Adipocyte (in vitro differentiated cells): ENCODE measurements at places on chromosomes 11 and 22.

DNA sequence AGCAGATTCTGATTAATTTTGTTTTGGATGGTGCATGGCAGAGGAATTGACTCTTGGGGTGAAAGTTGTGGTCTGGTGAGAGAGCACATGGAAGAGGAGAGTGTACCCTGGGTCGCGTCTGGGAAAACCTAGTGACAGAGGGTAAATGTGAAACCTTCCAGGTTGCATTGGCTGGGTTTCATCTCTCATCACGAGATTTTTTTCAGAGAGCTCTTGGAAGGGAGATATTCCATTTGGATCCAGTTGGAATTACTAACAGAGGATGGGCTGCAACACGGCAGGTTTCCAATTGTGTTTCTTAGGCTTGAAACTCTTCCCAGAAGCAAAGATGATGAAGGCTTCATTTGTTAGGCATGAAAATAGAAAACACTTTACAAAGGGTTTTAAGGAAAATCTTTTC is 109.7 kb upstream of the MTMR2 start:
- no peak for DNase-seq

DNA sequence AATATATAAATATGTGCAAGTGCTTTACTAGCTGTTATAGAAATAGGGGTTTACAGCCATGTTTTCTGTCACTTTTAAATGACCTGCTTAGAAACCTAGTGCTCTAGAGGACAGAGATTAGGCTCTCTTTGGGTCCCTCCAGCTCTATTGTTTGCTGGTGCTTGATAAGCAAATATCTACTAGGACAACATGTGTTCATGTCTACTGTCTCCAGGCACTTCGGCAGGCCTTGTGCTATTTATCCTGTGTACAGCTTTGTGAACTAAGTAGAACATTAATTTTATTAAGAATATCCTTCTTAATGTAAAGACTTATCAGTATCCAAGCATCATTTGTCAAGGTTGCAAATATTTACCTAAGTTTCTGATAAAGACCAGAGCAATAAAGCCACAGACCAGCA is 11.9 kb upstream of the RASSF10 start:
- no peak for DNase-seq

DNA sequence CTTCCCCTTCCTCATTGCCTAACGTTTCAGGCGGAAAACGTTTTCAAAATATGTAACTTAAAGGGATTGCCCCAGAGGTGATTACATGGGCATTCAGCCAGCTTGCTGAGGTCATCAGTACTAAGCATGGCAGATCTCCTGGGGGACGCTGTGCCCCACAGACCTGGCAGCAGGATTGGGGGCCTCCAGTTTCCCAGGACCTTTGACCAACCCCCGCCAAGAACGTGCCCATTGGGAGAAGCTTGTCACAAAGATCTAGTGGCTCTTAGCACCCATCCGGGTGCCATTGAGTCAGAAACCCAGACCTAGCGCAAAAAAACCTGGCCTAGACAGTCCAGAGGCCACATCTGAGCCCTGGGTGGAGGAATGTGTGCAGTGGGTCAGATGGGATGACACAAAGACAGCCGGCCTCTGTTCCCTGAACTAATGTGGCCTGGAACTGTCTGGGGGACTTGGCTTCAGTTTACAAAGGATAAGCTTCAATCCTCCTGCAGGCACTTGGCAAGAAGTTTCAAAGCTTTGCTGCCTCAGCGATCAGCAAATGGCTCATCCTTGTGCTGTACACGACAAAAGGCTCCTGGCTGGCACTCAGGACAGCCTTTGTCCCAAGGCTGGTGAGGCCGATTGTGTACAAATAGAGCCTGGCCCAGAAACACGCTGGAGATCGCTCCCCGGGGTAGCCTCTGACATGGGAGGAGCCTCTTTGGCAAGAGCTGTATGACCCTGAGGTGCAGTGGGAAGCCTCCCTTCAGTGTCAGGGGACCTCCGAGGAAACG is 9.5 kb downstream of the C1QTNF6 start:
- peak; percentile 30 for DNase-seq

DNA sequence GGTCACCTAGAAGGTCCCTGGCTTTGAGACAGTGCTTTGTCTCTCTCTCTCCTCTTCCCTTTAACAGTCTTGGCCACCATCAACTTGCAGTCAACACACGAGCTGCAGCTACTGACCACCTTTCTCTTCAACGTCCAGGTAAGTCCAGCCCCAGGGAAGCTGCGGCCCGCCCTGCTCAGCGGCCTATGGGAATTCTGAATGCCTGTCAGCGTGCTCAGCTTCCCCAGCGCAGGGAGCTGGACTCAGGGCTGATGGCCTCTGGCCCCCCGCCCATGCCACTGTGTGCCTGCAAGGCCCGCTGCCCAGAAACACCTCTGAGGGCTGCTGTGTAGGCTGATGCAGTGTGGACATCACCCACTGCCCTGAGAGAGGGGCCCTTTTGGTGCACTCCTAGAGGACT is 32.5 kb downstream of the GLB1L2 start:
- no peak for DNase-seq

- DNase-seq, result no peak
These were observed 55.1 kb downstream of the C11orf58 start for GRCh38 chr11:16793511-16793910.

DNA sequence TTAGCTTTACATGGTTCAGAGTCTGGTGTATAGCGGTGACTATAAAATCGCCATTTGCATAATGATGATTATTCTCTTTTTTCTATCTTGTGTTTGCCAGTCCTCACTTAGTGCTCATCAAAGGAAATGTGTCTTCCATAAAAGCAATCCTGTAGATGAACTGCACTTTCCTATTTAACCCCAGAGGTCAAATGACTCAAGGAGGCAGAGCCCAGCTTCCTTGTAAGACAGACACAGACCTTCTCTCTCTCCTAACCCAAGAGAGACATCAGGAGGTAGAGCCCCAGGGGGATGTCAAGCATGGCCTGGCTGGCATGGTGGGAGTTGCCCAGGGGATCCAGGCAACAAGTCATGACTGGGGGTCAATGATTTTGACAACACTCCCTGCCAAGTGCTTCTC is 46.9 kb upstream of the CRTAM start:
- DNase-seq, result no peak

DNA sequence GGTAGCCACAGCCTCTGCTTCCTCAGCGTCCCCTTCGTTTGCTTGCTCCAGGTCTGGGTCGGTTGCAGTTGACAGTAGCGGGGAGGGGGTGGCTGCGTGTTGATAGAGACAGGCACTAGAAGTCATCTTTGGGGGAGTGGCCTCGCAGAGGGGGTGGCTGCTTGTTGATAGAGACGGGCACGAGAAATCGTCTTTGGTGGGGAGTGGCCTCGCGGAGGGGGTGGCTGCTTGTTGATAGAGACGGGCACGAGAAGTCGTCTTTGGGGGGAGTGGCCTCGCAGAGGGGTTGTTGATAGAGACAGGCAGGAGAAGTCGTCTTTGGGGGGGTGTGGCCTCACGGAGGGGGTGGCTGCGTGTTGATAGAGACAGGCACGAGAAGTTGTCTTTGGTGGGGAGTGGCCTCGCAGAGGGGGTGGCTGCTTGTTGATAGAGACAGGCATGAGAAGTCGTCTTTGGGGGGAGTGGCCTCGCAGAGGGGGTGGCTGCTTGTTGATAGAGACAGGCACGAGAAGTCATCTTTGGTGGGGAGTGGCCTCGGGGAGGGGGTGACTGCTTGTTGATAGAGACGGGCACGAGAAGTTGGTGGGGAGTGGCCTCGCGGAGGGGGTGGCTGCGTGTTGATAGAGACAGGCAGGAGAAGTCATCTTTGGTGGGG is 328.3 kb downstream of the TBC1D22A start:
- peak; percentile 47 for DNase-seq

DNA sequence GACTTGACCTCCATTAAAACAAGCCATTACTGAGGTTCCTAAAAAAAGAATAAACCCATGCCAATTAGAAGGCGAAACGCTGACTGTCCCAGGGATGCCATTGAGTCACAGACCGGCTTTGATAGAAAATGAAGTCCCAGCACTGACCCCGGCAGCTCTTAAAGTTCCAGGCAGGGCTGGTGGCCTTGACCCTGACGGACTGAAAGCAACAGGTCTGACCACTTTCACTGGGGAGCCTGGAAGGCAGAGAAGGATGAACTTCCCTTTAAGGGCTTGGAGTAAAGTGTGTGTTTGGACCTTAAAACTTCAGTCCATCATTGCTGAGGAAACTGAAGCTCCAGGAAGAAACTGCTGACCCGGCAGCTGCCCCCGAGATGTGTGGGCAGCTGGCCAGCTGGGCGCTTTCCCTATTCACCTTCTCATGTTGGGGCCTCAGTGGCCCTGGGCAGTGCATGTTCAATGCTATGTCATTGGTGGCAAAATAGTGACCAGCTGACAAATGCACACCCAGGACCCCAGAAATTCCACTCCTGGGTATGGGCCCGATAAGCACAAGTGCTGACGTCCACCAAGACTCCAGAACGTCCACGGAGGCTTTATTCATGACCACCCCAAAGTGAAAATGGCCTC is 18.9 kb upstream of the EFCAB6 start:
- DNase-seq, result no peak

- DNase-seq, result no peak
These were observed 47.3 kb downstream of the PPFIA1 start for GRCh38 chr11:70317581-70318305.

DNA sequence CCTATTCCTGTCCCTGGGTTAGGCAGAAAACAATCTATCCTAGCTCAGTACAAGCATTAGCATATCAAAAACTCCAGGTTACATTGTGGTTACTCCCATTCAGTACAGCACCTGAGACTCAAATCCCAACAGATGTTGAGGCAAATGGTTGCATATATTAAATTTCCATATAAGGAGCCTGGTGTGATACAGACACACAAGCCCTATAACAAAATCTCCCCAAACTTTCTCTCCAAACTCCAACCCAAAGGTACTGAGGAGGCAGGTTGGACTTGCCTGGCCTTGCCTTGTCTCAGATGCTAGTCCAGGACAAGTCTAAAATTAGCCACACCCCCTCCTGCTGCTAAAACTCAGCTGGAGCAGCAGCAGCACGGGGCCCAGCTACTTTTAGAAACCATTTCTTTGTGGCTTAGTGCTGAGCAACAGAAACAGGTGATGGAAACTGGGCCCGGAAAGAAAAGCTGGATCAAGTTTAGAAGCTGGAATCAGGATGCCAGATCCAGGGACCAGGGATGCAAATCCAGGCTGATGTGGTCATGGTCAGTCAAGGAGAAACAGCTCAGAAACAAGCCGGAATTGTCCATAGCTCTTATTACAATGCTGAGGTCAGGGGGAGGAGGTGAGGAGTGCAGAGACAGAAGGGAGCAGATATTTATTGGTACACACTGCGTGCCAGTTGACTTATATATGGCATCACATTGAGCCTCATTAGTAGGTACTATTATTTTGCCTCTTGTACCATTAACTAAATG is 73.7 kb upstream of the AMOTL1 start:
- DNase-seq, result no peak

DNA sequence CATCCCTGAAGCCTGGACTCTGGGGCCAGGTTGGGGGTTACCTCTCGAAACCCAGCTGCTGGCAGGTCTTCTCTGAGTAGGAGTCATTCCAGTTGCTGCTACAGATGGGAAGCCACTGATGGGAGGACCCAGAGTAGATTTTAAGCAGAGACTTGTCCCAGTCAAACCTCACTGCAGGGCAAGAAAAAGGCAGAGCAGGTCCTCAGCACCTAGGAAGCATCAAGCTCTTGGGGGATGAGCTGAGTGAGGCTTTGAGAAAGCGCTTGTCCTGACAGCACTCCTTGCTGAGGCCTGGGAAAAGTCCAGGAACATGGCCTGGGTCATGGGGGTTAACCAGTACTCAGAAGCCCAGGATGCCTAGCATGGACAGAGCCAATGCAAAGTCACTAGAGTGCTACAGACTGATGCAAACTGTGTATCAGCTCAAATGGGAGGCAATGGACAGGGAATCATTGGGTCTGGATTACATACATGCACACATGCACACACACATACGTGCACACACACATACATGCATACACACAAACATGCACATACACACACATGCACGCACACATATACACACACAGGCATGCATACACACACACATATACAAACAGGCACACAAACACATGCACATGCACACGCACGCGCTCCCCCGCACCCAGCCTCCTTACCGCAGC is 15.3 kb downstream of the TMPRSS13 start:
- no peak for DNase-seq

DNA sequence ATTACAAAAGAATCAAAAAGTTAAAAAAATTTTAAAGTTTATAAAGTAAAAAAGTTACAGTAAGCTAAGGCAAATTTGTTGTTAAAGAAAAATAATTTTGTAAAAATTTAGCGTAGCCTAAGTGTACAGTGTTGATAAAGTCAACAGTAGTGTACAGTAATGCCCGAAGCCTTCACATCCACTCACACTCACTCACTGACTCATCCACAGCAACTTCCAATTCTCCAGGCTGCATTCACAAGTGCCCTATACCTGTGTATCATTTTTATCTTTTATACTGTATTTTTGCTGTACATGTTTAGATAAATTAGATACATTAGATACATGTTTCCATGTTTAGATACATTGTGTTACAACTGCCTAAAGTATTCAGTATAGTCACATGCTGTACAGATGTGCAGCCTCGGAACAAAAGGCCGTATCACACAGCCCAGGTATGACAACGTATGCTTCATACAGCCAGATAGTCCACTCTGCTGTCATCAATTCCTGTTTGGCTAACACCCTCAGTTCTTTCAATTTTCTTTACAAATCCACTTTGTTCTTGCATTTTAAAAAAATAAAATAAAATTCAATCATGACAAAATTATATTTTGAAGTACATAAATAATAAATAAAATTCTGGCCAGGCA is 80.7 kb downstream of the RBFOX2 start:
- DNase-seq, result no peak

- no peak for DNase-seq
These were observed 343.3 kb upstream of the CTSC start for GRCh38 chr11:88680806-88681205.

- no peak for DNase-seq
These were observed 8.5 kb upstream of the SLC35C1 start for GRCh38 chr11:45796461-45796861.

DNA sequence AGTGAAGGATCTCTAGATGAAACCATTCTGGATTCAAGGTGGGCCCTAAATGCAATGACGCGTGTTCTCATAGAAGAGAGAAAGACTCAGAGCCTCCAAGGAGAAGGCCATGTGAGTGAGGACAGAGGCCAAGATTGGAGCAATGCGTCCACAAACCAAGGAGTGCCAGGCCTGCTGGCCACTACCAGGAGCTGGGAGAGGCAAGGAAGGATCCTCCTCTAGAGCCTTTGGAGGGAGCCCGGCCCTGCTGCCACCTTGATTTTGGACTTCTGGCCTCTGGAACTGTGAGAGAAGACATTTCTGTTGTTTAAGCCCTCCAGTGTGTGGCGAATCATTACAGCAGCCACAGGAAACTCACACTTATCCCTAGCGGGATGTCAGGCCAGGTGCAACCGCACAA is 52.7 kb upstream of the SHANK2 start:
- DNase-seq, result no peak

DNA sequence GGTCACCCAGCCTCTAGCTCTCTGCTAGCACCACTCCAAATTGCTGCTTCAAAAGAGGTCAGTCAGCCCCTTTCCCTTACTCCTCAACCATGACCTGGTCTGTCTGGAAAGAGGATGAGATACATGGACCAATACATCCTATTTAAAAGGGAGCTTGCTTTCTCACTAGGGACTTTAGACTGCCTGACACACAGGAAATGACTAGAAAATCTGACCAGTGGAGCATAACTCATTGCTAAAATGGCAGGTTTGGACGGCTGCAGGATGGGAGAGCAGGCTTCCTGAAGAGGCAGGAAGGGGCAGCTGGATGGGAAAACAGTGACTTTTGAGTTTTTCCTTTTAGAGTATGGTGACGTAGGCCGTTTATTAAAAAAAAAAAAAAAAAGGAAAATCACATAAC is 25.3 kb downstream of the STIM1 start:
- no peak for DNase-seq
